ENCODE measurements at places on chromosomes 7 and 10.

DNA sequence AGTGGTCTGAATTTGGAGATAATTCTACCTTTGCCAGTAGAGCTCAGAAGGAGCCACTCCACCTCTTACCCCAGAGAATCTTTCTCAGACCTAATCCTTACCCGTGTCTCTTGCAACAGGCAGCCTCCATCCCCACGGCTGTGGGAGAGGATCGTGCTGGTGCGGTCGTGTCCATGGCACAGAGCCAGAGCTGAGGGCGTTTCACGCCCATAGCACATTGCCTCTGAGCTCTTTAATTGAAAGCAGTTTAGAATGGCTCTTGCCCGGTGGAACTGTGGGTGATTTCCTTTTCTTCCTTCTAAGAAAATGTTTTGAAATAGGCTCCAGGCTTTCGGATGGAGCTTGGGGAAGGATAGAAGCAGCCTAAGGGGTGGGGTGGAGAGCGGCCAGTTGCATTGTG is 41.5 kb downstream of the PRF1 start:
- DNase-seq: no peak

- no peak for DNase-seq
Observed at GRCh38 chr10:129936266-129936922, 27.7 kb downstream of the EBF3 start.

DNA sequence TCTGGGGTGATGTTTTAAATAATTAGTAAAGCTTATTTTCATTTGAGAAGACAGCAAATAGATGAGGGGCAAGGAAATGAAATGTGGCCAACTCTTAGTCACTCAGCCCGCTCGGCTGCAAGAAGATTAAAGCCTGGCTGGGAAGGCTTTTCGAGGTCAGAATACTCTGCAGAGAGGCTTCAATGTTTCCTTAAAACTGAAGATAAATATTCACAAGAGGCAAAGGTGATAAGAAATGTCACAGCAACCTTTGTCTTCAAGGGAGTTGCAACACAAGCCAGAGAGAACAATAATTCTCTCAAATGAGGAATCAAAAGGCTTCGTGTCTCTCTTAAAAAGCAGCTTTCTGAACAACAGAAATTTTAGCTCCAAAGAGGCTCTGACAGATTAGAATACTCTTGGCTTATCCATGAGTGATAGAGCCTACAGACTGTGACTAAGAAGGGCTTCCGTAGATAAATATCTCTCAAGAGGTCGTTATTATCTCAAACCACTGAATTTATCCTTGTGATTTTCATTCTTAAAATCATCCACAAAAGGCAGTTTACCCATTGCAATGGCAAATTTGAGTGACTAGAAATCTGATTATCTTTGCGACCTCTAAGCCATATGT is 92.5 kb downstream of the KLF6 start:
- DNase-seq: no peak

DNA sequence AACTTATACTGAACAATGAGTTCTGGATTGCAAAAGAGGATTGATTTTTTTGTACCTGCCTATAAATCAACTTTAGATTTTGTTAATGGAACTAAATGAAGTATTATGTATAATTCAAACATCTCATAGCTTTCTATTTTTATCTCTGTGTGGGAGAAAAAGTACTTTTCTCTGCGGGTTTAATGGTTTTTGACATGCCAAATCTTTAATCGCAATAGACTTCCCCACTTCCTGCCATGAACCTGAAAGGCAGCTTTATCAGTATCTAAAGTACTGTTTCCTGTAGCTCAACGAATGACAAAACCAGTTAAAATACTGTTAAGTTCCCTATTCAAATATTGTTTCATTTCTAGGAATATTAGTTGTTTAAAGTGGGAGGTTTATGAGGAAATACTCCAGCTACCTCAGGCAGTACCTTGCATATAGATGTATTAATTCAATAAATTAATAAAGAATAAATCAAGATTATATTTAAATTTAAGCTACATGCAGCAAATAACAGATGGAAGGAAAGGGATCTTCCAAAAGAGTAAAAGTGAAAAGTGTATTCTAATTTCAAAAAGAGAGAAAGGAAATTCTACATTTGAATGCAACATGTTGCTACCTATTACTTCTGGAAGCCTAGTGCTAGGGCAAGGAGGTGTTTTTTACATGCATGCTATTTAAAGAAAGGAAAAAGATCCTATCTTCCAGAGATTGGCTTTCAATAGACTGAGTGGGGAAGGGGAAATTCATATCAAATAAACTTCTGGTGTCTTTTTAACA is 75.9 kb downstream of the SVOPL start:
- DNase-seq: no peak

DNA sequence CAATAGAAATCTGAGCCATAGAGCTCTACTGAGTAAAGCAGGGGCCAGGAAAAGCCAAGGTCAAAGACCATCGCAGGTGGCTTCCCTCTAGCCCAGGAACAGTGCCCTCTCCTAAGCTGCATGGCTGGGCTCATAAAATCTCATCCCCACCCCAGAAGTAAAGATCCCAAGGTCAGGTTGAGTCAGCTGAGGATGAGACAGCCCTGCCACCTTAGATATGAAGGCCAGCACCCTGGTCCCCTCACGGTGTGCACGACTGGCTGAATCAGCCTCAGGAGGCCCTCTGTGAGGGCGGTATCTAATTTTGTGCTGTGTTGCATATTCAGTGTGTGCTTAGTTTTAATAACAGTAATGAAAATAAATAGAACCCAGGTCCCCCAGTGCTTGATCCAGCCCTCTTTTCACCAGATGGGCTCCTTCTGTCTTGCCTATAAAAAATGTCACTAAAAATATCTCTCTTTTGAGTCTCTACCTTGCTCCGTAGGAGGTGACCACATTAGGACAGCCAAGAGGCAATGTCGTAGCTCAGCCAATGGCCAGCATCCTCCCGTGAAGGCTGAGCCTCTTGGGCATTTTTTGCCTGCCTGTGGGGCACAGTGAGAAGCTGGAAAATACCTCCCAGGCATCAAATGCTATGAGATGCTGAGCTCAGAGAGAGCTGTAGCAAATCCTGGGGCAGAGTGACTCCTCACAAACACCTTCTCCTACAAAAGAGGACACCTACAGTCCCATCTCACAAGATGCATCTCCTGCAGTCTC is 424.0 kb downstream of the PLXNA4 start:
- no peak for DNase-seq

- DNase-seq: no peak
Observed at GRCh38 chr7:23098460-23098859, 7.1 kb upstream of the KLHL7 start.

- DNase-seq: no peak
Observed at GRCh38 chr7:151075662-151075971, 5.0 kb downstream of the FASTK start.

GRCh38 chr10:6518791-6519429 is 61.2 kb downstream of the PRKCQ start:
- no peak for DNase-seq

GRCh38 chr7:38316733-38317360 is 43.4 kb upstream of the TARP start:
- no peak for DNase-seq

GRCh38 chr10:77355844-77356243 is 281.8 kb downstream of the KCNMA1 start:
- DNase-seq: no peak

GRCh38 chr7:159050704-159051103 is 94.0 kb downstream of the VIPR2 start:
- no peak for DNase-seq

DNA sequence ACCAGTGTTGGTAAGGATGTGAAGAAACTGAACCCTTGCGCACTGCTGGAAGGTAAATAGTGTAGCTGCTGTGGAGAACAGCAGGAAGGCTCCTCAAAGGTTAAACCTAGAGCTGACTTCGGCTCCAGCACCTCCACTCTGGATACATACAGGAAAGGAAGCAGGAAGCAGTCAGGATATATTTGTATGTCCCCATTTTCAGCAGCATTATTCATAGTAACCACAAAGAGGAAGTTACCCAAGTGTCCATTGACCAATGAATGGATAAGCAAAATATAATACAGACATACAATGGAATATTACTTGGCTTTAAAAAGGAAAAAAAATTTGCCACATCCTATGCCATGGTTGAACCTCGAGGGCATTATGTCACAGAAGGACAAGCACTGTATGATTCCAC is 15.0 kb downstream of the RET start:
- DNase-seq: no peak

DNA sequence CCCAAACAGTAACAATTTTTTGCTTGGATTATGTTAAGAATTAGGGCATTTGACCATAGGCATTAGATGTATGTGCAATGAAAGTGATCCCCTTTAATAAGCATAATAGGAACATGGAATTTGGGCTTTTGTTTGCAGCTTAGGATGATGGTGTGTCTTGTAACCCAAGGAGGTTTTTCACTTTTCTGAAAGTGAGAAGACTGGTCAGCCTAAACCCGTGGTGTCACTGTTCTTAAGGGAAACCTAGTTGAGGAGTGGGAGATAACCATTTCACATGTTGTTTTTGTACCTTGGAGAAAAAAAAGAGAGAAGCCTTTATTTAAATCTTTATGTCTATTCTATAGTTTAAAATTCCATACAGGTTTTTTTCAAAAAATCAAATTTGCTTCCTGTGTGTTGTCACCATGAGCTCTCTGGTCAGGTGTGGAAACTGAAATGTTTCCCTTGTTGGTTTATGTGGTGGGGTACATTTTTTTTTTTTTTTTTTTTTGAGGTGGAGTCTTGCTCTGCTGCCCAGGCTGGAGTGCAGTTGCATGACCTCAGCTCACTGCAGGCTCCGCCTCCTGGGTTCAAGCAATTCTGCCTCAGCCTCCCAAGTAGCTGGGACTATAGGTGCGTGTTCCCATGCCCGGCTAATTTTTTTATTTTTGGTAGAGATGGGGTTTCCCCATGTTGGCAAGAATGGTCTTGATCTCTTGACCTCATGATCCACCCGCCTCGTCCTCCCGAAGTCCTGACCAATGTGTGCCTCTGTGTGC is 7.7 kb downstream of the CCM2 start:
- no peak for DNase-seq

DNA sequence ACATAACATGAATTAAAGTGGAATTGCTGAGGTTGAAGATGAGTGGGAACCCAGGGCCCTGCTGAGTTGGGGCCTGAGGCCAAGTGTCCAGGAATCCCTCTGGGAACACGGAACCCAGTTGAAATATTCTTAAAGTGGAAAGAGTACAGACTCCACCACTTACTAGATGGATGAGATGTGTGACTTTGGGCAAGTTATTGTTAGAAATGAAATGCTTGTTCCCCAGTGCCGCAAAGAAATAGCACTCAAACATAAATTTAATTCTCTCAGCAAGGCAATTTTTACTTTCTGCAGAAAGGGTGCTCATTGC is 54.5 kb downstream of the CCNY start:
- DNase-seq: no peak

GRCh38 chr7:22419488-22419887 is 62.5 kb upstream of the RAPGEF5 start:
- no peak for DNase-seq
